ENCODE measurements at places on chromosomes 6 and 20. TPM values are rescaled to one million over a fixed set of nuclear protein-coding genes. Genes with fewer than 3 reads are reported as not detected.

DNA sequence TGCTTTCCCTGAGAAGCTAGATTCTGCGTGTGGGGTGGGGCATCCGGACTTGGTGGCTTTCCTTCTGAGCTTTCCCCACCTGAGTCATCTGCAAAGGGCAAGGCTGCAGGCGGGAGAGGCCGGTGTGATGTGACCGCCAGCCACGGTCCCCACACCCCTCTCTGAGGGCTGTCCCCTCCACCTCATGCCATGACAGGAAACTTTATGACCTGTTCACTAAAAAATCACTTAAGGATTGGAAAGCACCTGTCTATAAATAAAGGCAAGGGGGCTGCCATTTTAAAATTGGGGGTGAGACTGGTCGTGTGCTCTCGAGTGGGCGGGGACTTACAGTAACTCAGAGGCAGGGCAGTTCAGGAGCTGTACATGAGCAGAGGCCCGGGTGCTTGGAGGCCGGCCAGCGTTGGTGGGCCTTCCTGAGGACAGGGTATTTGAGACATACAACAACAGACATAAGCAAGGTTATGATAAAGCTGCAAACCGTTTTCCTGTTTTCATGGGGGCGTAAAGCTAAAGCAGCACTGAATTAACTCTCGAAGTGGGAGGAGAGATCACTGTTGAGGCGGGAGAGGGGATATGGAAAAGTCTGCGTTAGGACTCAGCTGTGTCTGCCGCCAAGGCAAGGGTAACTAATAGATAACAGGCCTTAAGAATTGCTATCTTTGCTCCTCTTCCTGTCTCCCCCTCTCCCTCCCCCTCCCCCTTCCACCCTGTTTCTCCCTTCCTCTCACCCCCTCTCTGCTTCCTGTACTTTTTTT lies 16.1 kb upstream of the SERPINB1 start:
- peak; percentile 80 for DNase-seq

DNA sequence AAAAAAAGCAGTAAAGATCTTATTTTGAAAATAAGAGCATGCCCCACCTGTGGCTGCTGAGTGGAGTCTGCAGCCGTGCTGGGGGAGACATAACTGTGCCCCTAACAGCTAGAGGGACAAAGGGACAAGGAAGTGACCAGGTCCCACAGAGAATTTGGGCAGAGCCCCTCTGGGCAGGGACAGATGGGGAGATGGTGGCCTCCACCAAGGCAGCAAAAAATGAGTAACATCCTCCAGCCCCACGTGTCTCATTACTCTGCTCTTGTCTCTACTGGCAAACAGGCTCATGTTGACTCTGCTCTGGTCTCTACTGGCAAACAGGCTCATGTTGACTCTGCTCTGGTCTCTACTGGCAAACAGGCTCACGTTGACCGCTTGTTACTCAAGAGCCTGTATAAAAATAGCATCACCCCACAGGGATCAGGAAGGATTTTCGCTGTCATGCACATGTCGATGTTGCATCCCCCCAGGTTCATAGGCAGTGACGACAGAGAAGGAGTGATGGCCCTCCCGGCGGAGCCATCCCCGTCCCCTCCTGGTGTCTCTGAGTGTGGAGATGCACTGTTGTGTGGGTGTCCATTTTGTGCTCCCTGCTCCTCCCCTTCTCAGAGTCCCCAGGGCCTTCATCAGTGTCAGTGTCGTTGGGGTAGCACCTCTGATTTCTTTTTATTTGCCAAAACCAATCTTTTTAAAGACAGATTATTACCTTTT lies 17.3 kb upstream of the PCMTD2 start:
- DNase-seq, result no peak

Gene SNPH
- 2.3 TPM for polyA plus RNA-seq

Gene SRSF12
- 10.3 TPM for polyA plus RNA-seq

GRCh38 chr6:132391391-132392269 lies 9.6 kb downstream of the MOXD1 start:
- peak; percentile 95 for DNase-seq
